ENCODE measurements at places on chromosomes 7 and 10.

DNA sequence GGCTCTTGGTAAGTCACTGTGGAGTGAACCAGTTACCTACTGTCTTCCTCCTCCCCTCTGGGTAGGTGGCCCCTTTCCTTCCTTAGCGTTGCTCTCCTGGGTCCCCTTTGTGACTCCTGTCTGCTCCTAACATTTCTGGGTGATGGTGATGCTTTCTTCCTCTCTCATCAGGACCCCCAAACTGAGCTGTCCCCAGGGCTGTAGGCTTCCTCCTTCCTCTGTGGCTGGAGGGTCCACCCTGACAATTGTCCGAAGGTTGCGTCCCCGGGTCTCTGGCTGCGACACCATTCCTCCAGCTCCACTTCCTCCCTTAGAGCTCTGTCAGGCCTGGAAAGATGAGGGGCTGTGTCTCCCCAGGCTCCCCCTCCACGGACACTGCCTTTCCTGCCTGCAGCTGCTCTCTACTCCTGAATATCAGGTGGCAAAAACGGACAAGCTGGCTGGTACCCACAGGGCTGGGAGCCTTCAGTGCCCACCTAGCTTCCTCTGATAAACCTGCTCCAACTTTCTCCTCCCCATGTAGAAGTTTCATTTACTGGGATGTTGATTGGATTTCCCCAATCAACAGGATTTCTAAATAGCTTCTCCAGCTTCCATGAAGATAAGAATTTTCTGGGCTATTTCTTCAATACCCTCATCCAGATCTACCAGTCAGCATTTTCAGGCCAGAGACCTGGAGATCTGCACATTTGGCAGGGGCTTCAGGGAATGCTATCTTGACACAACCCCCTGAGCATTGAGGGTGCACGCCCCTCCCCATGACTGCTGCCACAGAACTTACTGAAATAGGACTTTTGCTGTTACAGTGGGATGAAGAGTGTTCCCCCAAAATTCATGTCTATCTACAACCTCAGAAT is 506.5 kb downstream of the TCERG1L start:
- DNase-seq = no peak

- DNase-seq = no peak
Observed at GRCh38 chr10:32153931-32154330, 97.7 kb upstream of the KIF5B start.

GRCh38 chr10:43208147-43209073 is 58.5 kb downstream of the RASGEF1A start:
- DNase-seq = no peak

GRCh38 chr10:125203186-125203800 is 42.9 kb upstream of the CTBP2 start:
- no peak for DNase-seq

- DNase-seq = no peak
Observed at GRCh38 chr7:85215098-85215497, 28.2 kb upstream of the SEMA3D start.

- no peak for DNase-seq
Observed at GRCh38 chr10:9869205-9869604, 1148.5 kb upstream of the CELF2 start.

- DNase-seq = no peak
Observed at GRCh38 chr7:97167176-97167575, 49.7 kb downstream of the SDHAF3 start.

- DNase-seq = no peak
Observed at GRCh38 chr7:42550706-42551470, 313.9 kb upstream of the GLI3 start.
